Stimulated activated naive CD8-positive, alpha-beta T cell treated with anti-CD3 and anti-CD28 coated beads, Interleukin-15, Interleukin-2, amounts not matched to agents 100 U/mL and 50 U/mL, for 24 hours (primary cell): ENCODE measurements at places on chromosomes 5 and 9.

DNA sequence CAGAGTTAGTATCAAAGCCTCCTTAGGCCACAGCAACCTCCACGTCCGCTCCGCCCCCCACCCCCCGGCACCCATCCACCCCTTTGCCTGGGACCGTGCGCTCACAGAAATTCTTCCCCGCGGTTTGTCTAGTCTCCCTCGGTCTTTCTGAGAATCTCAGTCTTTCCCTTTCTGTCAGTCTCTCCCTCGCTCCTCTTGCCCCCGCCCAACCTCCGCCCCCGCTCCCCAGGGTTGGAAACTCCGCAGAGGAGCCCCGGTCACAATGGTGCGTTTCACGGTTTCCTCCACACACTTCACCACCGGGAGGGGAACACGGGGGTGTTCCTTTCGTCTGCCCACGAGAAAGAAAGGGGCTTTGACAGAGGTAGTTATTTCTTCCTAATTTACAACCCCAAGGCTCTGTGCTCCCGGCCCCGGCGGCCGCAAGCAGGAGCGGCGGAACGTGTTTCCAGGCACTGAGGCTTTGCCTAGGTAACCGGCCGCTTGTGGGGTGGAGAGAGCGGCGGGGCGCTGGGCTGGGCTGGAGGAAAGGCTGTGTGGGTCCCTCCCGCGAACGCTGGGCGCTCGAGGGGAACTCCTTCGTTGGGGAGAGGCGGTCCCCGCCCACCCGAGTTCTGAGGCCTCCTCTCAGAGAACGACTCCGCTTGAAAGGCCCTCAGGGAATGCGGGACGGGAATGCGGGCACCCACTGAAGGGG, 2.1 kb downstream of the NR4A3 start:
- peak; percentile 91 for DNase-seq

- no peak for DNase-seq
These were observed 17.1 kb upstream of the POU4F3 start for GRCh38 chr5:146321571-146321970.

GRCh38 chr5:128527077-128527476, 11.0 kb downstream of the FBN2 start:
- no peak for DNase-seq

GRCh38 chr5:126544087-126544740, 50.8 kb downstream of the ALDH7A1 start:
- DNase-seq, result peak; percentile 31

GRCh38 chr5:69007163-69007562, 86.7 kb upstream of the SLC30A5 start:
- no peak for DNase-seq

DNA sequence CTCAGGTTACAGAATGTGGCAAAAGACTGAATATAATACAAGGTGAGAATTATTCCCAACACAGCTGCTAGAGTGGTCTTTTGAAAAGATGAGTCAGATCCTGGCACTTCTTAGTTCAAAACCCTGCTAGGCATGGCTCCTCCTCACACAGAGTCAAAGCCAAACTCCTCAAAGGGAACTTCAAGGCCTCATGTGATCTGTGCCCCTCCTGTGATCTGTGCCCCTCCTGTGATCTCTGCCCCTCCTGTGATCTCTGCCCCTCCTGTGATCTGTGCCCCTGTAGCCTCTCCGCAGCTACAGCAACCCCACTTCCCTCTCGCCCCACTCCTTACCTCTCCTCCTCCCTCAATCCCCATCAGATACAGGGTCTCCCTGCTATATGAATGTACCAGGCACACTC, 525.5 kb upstream of the CCNG1 start:
- no peak for DNase-seq

DNA sequence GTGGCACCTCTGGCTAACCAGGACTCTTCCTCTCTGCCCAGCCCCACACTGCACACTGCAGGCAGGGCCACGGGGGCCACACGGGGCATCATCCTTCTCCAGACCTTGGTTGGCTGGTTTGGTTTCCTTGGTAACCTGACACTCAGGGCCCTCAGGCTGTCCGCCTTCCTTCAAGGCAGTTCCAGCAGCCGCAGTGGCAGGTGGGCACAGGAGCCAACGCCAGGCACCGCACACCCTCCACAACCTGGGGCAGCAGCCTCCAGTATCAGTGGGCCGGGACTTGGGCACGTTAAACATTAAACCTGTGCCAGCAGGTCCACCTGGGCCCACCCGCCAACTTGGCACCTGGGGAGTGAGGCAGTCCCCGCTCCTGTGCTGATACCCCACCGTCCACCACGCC, 1.9 kb downstream of the NPDC1 start:
- no peak for DNase-seq

- no peak for DNase-seq
These were observed 8.3 kb downstream of the HNRNPH1 start for GRCh38 chr5:179615203-179615602.

DNA sequence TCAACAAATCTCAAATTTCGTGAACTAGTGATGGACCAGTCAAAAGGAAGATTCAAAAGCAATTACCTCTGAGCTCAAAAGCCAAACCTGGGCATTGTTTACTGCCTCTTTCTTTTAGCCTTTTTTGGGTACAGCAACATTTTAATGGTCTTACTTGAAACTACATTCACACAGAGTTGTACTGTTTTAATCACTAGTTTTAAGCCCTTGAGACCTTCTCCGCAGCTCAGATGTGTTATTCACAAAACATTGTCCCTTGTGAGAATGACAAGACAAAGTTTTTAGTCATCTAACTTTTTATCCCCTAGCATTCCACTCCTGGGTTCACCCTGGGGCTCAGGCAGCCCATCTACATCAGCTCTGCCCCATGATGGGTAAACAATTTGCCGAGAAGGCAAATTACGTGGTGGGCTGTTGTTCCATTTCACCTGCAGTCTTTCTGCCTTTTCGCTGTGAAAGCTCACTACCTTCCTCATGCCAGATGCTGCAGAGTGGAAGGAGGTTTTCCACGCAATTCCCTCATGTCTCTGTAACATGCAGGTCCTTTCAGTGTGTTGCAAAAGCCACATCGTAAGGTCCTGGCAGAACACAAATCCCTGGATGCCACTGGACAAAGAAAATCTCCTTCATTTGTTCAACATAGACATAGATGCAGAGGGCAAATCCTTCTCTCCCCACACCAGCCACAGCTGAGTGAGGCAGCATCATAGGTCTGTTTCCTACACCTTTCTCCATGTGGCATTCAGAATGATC, 175.7 kb downstream of the EBF1 start:
- DNase-seq, result no peak

DNA sequence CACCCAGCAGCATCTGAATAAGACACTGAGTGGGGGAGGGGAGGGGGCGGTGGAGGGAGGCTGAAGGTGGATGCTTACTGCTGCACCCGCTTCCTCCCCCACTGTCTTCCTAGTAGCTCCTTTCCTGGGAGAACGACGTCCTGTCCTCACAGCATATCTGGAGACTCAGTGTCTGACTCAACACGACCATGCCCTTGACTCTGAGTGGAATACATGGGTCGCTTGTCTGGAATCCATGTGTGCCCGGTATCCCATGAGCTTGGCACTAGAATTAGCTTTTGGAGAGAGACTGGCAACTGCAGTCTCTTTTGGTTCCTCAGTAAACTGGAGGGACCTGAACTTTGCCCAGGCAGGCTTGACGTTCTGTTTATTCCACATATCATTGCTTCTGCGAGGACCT, 125.4 kb upstream of the FAM120A start:
- no peak for DNase-seq

DNA sequence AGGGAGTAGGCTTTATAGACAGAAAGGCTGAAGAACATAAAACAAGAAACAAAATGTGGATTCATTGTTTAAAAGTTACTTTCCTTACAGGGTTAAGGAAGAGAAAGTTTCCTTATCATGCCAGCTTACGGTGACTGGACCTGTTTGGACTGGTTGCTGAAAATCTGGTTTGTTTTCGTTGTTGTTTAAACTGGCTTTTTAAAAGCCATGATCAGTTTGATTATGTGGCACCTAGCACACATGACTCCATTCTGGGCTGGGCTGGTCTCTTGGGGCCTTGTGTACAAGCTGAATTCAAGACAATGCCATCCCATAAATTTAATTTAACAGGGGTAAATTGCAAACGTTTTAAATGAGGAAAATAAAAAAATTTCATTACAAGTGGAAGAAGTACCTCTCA, 18.4 kb upstream of the ZNF474 start:
- no peak for DNase-seq

GRCh38 chr9:6090277-6091210, 75.1 kb upstream of the RANBP6 start:
- DNase-seq, result no peak

DNA sequence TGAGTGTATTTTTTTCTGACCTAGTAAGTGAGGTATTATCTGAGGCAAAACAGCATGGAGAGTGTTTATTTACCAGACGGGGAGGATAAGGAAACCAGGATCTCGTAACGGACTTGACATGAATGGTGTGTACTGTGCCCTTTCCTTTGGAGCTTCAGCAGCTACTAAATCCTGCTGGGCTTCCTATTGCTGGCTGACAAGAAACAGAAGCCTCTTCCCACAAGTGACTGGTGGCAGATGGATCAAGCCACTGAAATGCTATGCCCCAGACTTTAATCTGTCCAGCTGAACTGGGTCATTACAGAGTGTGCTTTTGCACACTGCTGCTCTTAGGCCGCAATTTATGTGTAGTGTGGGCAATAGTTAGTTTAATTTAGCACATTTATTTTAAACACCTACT, 162.7 kb upstream of the MRPS30 start:
- no peak for DNase-seq

DNA sequence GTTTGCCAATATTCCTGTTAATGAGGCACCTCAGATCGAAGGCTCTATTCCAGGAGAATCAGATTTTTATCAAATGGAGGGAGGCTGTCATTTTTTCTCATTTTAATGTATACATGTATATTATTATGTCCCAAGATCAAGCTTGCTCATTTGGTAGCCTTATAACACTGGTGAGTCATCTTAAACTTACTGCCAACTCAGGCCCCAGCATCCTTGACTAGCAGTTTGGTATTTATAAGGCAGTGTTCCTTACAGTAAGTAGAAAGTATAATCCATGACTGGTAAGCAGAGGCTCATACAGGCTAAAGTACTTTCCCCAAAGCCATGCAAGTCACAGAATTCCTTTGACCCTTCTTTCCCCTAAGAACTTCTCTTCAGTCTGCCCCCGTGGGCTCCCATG, 90.7 kb upstream of the NR3C1 start:
- no peak for DNase-seq

- peak; percentile 35 for DNase-seq
These were observed at the start of gene ARHGEF28 for GRCh38 chr5:73625944-73626811. Gene ARHGEF28 (plus strand): TSS chr5:73626196. CDS start chr5:73684852, 58,656 bp downstream.

- peak; percentile 75 for DNase-seq
These were observed 21.7 kb upstream of the NSD1 start for GRCh38 chr5:177111720-177112394.

DNA sequence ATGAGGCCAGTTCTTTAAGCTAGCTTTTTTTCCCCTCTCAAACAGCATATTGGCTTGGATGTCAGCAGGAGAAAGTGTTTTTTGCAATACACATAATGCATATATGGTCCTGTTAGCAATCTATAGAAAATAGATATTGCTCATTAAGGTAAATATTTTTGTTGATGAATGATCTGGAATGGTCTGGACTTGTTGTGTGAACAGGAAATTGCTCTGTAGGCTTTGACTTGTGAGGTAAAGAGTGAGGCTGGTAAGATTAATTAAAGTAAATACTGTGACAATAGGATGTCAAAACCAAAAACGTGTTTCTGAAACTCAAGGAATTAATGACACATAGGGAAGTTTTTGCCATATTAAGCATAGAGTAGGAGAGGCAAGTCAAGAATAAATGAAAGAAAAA, 176.0 kb downstream of the TRIO start:
- no peak for DNase-seq
